ENCODE measurements at places on chromosomes 6 and 20.

DNA sequence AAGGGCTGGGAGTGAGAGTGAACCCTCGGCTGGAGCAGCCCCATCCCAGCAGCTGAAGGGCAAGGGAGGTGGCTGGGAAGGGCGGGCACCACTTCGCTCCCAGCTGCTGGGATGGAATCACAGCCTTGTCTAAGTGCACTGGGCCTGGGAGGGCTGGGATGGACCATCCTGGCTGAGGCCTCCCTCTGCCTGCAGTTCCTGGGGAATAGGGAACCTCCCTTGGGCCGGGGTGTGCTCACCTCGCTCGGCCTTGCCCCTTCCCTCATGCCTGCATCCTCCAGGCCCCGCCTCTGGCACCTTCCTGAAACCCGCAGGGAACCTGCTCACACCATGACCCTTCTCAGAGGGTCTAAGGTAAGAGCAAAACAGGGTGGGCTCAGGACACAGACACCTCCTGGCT is 53.7 kb downstream of the SMOC2 start:
- DNase-seq: no peak

GRCh38 chr20:14264869-14265268 is 72.5 kb downstream of the FLRT3 start:
- no peak for DNase-seq

DNA sequence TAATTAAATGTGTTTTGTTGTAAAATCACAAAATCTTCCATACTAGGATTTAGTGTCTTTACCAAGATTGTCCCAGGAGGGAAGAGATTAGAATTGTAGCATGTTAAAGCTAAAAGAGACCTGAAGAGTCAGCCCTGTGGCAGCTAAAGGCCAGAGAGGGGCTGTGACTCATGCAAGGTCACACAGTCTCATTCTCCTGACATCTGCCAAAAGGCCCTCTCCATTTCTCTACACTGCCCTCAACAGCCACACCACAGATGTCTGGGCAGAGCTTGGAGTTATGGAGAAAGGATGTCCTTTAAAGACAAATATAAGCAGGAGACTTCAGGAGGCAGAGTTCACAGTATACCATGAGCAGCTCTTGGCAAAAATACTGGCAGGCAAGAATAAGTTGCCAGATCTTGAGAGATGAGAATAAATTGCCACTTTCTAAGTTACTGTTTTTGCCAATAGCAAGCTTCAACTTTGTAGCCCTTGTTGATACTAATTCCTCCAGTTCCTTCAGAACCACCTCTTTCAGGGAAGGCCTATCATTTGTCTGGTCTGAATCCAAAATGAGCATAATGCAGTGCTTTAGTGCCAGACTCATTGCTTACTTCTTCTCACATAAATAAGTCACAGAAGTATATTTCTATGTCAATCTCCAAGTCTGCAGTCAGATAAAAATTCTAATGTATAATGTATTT is 41.7 kb downstream of the AKIRIN2 start:
- DNase-seq: no peak

- DNase-seq: no peak
These were observed 112.4 kb downstream of the TAF4 start for GRCh38 chr20:61953037-61954021.

DNA sequence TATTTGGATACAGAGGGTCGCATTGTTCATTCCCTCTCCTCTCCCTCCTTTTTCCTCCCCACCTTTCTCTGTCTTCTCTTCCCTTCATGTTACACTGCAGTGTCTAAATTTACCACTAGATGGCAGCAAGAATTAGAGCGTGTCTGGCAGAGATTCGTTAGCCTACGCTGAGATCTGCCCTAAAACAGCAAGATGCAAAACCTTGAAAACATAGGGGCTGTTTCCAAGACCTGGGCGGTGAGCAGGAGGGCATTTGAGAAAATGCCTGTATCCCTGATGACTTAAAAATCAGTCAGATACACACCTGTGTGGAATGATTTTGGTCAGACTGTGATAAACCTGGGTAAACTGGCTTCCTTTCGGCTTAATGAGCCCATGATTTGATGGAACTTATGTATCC is 101.5 kb upstream of the ISM1 start:
- DNase-seq: no peak

DNA sequence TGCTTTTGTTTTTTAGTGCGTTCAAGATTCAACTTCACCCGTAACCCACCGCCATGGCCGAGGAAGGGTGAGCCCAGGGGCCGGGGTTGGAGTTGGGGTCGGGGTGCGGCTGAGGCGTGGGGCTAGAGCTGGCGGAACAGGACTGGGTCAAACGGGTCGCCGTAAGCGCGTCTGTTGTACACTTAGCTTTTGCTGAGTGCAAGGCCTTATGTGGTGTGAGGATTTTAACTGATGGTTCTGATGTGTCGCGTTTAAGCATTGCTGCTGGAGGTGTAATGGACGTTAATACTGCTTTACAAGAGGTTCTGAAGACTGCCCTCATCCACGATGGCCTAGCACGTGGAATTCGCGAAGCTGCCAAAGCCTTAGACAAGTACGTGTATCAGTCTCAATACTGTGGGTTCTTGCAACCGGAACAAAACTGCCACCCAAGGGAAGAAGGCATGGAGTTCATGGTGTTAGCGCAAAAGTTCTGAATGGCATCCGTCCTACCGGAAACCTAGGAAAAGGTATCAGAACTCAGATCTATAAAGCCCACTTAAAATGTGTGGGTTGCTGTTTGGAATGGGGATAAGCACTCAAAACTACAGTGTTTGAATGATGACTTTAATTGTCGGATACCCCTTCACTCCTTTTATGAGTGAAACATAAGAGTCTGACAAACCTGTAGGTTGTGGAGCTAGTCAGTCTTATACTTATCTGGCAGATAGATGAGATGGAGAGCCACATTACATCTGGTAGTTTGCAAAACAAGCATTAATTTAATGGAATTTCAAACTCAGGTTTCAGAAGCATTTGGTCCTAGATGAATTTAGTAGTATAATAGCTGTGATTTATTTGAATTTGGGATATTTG is 574 bp downstream of the RPS12 start:
- DNase-seq: no peak

DNA sequence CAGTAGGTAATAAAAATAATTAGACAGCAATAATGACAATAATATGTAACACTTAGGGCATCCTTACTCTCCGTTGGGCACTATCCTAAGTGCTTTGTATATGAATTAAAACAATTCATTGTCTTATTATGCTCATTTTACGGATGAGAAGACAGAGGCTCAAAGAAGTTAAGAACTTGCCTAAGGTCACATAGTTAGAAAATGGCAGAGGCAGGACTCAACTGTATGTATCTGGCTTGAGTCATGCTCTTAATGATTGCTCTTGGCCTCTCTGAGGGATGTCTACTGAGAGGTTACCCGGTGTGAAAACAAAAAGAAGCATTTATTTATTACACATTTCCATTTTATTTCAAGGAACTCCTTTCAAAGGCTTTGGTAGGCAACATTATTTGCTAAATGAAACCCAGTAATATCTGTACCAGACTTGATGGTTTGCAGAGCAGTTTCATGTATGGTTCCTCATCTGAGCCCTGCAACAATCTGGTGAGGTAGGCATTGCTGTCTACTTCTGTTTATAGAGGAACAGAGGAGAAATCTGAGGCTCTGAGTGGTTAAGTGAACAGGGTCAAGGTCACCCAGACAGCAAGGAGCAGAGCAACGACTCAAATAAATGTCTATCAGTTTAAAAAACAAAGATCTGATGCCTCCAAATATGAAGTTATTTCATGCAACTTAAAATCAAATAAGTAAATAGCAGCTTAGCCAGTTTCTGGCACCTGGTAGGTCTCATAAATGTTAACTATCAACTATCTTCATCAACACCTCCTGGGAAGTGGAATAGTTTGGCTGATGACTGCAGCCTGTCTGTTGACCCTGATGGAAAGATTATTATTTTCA is 4.2 kb upstream of the PARD6B start:
- no peak for DNase-seq

GRCh38 chr6:34176261-34177031 is 30.6 kb upstream of the GRM4 start:
- DNase-seq: no peak

DNA sequence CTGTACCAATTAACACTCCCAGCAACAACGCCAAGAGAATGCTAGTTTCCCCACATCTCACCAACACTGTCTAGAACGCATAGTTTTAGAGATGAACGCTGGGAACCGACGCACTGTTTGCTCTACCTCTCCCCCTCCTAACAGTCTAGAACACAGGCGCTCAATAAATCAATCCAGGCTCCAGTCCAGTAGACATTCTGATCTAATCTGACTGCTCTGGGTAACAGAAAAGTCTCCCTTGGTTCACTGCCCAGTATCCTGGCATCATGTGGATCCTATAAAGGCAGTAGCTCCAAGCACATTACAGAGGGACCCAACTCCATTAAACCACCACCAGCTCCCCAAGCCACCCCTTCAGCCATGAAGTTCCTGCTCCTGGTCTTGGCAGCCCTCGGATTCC is at the start of gene DEFB132:
DEFB132 (plus strand) TSS at position 306 of the 400 bp plus-strand sequence; CDS start at position 361, 55 bp downstream.
- DNase-seq: no peak

- no peak for DNase-seq
These were observed 155.4 kb upstream of the MARCKS start for GRCh38 chr6:113701552-113702254.

DNA sequence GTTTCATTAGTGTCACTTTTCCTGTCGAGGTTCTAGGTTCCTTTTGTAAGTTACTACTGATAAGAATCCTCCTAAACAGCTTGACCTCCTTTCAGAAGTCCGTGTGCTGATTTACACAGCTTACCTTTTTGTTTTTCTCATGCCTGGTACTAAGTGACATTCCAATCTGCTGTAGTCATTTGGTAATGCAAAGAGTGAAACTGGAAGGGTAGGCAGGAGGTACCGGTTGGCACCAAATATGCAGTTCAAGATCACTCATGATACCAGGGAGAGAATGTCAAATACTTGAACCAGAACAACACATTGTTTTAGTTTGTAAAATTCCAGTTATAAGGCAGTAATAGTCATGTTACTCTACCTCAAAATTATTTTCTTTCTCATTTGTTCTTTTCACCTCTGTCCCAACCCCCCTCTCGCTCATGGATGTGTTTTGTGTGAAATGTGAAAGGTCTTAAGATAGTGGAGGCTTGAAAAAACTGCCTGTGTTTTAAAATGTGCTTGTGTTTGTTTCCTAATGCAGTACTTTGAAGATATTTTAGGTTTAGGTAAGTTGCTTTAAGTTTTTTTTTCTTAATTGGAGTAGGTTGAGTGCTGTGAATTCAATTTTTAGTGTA is 23.2 kb downstream of the AFDN start:
- no peak for DNase-seq

GRCh38 chr6:90494067-90494780 is 92.6 kb downstream of the MAP3K7 start:
- DNase-seq: no peak

GRCh38 chr6:50707652-50708300 is 5.5 kb upstream of the TFAP2D start:
- no peak for DNase-seq

GRCh38 chr20:22682381-22682780 is 98.0 kb upstream of the FOXA2 start:
- no peak for DNase-seq

- no peak for DNase-seq
These were observed 290.8 kb downstream of the ZNF217 start for GRCh38 chr20:53302695-53303412.

DNA sequence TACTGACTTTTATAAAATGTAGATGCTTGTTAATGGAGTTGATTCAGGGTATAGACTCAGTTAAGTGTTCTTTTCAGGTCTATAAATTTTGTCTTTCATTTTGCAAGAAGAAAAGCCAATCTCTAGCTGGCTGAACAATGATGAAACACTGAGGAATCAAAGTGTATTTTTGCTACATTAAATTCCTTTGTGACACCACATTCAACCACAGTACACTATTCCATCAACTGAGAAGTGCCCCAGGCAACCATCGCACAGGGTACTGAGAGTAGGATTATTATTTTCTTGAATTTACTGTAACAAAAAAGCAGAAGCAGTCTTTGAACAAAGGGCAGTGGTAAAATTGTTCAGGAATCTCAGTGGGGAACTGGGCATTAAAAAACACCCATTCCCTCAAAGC is 83.6 kb downstream of the PREP start:
- DNase-seq: no peak

DNA sequence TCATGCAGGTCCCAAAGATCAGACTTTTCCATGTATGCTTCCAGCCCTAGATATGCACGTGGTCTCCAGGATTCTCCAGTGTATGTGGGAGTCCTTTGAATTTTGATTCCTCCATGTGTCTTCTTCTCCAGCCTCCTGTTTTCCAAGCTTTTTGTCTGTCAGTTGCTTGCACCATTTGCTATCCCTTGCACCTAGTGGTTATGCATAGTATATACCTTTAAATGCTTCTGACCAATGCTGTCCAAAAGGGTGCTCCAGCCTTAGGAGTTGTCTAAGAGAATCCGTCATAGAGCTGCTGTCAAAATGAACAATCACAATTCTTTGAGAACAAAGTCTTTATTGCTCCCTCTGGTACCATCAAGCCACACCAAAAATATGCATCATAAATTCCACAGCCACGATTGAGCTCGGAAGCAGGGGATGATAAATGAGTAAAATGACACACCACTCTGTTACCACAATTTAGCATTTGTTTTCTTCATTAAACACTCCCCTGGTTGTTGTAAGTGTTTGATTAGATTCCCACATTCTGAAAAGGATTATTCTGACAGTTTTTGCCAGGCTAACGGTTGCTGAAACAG is 706.2 kb upstream of the GJE1 start:
- DNase-seq: no peak

DNA sequence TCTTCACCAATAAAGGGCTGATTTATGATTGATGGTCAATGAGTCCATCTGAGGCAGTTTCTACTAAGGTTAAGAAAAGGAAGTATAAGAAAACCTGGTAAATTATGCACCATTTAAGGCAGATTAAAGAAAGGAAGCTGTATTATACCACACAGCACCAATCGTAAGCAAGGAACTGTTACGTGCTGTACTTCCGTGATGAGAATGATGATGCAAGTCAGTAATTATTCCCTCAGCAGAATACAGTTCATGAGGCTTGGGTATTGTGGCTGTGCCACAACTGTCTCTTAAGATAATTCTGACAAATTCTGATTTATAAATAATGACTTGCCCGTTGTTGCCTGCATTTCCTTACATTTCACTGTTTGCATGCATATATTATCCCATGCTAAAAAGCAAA is 699.0 kb downstream of the HDGFL1 start:
- no peak for DNase-seq

DNA sequence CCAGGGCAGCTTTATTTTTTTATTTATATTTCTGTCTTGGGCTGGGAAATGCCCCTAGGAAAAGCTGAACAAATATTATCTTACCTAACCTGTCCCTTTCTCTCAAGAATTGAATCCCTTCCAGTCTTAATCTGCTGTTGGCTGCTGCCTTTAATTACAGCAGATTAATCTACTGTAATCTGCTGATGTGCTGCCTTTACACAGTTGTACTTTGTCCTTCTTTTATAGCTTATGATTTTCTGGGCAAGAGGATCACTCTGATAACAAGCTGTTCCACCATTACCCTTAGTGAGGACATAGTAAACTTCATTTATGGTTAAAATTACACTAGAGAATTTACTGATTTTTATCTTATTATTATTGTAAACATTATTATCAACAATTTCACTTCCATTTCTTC is 234.5 kb upstream of the MAN1A1 start:
- DNase-seq: no peak

GRCh38 chr6:70901324-70901723 is 55.5 kb downstream of the B3GAT2 start:
- DNase-seq: no peak

- no peak for DNase-seq
These were observed 24.7 kb downstream of the GFOD1 start for GRCh38 chr6:13462458-13463327.

Measured in NCI-H1048 (cell line).